ENCODE measurements at places on chromosomes 2 and 18.
A peak's percentile ranks its signal among the peaks of the same experiment; 100 is the strongest.

DNA sequence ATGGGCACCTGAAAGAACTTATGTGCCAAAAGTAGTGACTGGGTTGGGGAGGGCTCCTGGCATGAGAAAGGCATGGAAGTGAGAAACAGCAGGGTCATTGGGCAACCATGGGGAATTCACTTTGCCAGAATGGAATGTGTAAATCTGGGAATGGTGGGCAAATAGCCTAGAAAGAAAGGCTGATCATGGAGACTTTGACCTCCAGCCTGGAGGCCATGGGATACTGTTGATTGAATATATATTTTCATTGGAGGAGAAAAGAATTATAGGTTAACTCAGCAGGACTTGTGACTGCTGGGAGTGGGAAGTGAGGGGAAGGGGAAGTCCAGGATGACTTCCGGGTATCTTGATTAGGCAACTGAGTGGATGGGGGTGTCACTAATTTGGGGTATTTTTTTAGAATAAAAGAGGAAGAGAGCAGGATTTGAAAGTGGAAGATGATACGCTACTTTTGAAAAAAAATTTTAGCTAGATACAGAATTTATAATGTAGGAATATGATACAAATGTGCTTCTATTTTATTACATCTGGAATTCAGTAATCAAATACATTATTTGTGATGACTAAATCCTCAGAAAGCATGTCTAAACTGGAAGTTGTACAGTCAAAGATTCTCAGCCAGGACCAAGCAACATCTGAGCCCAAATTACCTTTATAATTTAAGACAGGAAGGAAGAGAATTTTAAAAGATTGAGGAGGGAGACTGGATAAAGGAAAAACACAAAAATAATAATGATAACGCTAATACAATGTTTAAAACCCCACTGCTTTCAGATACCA lies 116.2 kb downstream of the GATA6 start:
- no peak for DNase-seq

- DNase-seq: no peak
These were observed 10.3 kb downstream of the SULT1C4 start for GRCh38 chr2:108388045-108388444.

GRCh38 chr2:11865805-11866204 lies 119.4 kb downstream of the LPIN1 start:
- no peak for DNase-seq

DNA sequence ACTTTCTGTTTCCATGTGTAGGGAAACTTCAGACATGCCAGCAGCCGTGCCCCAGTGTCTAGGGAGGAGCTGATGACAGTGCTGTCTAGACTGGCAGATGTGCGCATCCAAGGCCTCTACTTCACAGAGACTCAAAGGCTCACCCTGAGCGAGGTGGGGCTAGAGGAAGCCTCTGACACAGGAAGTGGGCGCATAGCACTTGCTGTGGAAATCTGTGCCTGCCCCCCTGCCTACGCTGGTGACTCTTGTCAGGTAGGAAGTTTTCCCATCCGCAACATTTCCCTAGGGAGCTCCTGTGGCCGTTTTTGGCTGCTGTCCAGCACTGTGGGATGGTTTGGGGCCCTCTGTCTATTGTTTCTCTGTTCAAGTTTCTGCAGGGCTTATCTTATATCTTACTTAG lies 143.1 kb upstream of the TTC39C start:
- DNase-seq: peak; percentile 77

- no peak for DNase-seq
These were observed 5.7 kb downstream of the PTPRM start for GRCh38 chr18:7572822-7573221.

DNA sequence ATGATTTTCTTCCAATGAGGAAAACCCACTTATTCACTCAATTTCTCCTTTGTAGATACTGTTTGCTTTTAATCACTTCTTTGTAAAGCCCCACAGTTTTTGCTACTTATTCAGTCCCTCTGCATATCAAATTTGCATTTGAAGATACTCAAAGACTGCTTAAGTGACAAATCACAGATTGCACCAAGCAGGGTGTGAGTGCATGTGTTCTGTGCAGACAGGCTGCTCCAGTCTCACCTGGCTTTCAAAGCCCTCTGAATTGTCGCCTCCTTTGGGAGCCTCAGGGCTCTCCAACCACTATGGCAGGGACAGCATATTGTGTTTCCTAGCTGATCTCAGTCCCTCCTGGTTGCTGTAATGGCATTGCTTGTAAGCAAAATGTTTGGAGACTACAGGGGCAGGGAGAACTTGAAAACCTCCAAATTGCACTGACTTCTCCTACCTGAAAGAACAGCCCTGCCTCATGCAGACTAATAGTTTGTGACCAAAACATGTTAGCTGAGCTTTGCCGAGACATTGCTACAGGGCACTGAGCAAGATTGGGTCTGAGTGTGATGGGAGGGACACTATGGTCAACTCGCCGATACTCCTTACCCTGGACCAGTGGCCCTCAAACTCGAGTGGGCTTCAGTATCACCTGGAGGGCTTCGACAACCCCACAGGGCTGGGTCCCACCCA lies 96.8 kb downstream of the POLE4 start:
- no peak for DNase-seq

DNA sequence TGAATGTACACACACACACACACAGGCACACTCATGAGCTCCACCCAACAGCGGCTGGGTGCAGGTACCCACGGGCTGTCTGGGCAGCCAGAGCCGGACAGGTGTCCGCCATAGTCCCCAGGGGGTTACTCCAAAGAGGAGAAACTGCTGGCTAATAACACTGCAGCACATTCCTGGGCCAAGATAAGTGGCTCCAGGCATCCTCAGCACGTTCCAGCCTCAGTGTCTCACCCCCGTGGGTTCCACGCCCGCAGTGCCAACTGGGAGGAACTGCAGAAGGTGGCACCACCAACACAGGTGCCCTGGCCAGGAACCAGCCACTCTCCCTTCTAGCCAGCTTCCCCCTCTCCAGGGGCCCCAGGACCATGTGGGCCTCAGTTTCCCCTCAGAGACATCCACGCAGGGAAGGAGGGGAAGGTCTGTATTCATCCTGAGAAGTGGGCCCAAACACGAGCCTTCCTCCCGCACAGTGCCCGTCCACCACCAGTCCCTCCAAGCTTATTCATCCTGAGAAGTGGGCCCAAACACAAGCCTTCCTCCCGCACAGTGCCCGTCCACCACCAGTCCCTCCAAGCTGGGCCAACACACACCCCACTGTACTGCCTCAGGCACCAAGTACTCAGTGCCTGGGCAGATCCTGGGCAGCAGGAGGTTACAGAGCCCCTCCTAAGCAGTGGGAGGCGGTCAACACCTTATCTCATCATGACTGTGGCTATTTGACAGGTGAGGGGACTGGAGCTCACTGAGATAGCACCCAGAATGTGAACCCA lies 47.6 kb downstream of the TNS1 start:
- DNase-seq: no peak

- no peak for DNase-seq
These were observed 89.4 kb downstream of the ARHGAP15 start for GRCh38 chr2:143218621-143219020.

GRCh38 chr2:190180313-190181122 lies 118.0 kb upstream of the MSTN start:
- DNase-seq: peak; percentile 18

DNA sequence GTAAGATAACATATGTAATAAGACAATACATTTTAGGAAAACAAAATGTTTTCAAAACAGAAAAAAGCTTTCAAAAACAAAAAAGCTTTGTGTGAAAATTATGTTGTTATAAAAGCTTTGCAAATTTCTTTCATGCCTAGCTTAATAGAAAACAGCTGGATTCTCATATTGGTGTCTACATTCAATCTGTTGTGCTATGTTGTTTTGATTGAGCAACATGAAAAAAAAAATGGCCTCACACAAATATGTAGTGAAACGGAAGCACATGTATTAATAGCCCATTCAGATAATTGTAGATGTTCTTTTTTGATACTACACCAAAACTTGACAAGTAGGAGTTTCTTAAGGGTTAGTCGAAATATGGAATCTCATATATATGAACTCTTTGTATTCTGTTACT lies 197.5 kb downstream of the ZEB2 start:
- DNase-seq: no peak

DNA sequence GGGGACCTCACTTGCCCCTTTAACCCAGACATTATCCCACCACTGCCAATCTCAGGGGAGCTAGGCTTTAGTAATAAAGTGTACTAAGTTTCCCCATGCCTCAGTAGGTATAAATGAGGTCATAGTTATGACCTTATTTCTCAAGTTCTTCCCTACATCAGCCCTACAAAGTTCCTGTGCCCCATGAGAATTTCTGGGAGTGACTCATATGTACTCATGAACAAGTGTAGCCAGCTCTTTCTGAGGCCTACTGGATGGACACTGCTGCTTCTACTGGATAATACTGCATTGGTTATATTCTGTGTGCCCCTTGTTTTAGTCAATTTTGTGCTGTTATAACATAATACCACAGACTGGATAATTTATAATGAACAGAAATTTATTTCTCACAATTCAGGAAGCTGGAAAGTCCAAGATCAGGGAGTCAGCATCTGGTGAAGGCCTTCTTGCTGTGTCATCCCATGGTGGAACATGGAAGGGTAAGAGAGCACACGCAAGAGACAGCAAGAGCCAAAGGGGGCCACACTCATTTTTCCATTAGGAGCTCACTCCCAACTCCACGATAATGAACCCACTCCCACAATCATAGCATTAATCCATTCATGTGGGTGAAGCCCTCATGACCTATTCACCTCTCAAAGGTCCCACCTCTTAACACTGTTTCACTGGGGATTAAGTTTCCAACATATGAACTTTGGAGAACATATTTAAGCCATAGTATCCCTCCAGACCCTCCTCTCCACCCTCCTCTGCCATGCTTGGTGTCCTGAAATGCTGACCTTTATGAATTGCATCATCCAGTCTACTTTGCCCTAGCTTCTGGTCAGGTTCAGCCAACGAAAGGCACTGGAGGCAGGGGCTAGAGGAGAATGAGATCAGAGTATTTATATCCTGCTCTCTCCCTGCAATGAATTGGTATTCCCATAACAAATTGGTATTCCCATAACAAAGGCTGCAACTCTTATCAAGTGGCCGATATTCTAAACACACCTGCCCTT lies 25.4 kb upstream of the ST3GAL5 start:
- no peak for DNase-seq

GRCh38 chr18:35407871-35408481 lies 30.8 kb upstream of the ZNF396 start:
- DNase-seq: peak; percentile 42

DNA sequence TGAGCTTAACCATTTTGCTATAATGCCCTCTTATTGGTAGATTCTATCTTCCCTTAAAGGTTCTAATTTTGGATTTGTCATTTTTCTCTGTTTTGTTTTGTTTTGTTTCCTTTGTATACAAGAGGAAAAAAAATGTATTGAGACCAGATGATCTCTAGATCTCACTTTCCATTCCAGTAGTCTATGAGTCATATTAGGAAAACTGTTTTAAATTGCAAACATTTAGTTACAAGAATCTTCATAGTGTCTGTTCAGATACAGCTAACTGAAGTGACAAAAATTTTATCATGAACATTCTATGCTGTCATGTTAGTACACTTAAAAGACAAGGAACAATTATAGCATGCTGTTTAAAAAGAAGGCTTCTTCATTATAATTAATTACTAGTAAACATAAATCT lies 322.8 kb downstream of the LRRTM4 start:
- DNase-seq: no peak

- DNase-seq: no peak
These were observed 498 bp downstream of the ITGAV start for GRCh38 chr2:186590350-186590758.

DNA sequence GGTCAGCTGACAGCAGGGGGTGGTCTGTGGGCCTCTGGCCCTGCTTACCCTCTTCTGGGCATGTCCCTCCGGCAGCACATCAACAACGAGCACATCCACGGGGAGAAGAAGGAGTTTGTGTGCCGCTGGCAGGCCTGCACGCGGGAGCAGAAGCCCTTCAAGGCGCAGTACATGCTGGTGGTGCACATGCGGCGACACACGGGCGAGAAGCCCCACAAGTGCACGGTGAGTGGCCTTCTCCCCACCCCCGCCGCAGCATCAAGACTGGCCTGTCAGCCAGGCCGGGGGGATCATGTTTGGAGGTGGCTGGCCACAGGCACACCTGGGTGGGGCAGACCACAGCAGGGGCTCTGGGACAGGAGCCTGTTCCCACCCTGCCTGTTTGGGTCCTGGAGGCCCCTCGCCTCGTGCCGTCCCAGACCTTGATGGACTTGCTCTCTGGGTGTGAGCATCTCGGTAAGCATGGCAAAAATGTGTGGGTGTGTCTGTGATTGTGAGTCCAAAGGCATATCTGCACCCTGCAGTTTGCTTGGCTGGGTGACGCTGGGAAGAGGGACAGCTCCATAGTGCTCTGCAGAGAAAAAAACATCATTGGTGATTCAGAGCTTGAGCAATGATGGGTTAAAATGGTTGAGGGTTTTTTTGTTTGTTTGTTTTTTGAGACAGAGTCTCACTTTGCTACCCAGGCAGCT lies 242.8 kb downstream of the GLI2 start:
- DNase-seq: no peak

DNA sequence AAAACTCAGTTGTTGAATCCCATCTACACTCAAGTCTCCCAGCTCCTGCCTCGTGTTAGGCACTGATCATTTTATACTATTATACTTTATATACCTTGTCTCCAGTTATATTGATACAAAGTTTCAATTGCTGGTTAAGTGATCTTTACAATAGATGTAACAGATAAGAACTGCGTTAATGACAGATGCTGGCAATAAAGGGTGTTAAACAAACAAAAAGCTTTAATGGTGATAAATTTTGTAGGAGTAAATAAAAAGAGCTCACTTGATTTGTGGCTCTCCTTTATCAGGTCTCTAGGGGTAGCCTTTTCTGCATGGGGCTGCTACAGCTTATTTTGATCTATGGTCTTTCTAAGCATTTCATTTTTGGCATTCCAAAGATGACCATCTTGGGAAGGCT lies 106.9 kb upstream of the GAREM1 start:
- no peak for DNase-seq

GRCh38 chr18:62660691-62661090 lies 54.6 kb upstream of the PHLPP1 start:
- DNase-seq: no peak

- DNase-seq: no peak
These were observed 75.0 kb upstream of the RBM44 start for GRCh38 chr2:237723602-237724001.

- no peak for DNase-seq
These were observed 64.2 kb upstream of the TMEM87B start for GRCh38 chr2:111990856-111991255.

GRCh38 chr2:52686935-52687334 lies 1080.7 kb upstream of the CHAC2 start:
- no peak for DNase-seq

DNA sequence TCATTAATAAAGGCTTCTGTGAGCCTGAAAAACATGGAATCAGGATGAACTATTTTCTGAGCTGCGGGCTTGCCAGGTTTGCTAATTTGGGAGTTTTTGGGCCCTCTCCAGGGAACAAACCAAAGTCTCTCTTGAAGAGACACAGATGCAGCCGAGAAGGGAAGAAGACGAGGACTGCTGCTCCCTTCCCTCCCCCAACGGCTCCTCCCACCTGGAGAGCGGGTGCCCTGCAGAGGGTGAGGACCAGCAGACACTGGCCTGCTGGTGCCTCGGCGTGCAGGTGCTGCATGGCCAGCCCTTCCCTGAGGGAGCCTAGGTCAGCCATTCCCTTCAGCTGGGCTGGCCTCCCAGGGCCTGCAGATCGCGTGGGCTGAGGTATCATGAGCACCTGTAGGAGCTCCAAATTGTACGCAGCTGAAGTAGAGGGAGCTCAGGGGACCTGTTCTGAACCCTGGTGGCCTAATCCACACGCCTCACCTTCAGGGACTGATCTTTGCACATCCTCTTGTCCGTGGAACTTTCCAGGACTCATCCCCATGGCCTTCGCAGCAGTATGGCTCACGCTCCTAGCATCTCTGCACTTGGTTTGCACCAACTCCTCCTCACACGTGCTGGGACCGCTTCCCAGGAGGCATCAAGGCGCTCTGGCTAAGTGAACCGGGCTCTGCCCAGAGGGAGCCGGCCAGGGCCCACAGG lies 19.5 kb downstream of the EMX1 start:
- DNase-seq: no peak

Measured in CD4-positive, alpha-beta T cell treated with Interferon alpha-2 for 1 hour (primary cell).